Stimulated activated CD8-positive, alpha-beta memory T cell treated with anti-CD3 and anti-CD28 coated beads, Interleukin-15, amount 100 ng/mL, for 1 hour (primary cell): ENCODE measurements at places on chromosomes 13 and 19.

- no peak for DNase-seq
These were observed 40.2 kb downstream of the SLAIN1 start for GRCh38 chr13:77737583-77738200.

DNA sequence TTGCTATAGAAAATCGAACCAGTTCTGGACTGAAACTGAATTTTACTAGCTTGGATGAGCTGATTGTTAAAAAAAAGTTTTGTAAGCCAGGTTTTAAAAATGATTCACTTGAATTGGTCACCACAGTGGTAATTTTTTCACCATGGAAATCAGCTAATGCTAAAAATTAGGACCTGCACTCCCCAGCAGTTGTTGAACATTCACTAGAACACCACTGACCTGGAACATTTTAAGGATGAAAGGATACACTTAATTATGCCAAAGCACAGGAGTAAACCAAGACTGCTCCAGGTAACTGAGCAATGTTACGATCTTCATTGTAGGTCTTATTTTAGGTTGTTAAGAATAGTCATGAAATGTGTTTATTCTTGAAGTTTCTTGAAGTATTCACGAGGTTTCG, 1342.6 kb upstream of the SPRY2 start:
- DNase-seq: no peak

- peak; percentile 62 for DNase-seq
These were observed 2.2 kb upstream of the CEACAM6 start for GRCh38 chr19:41753159-41753558.

- DNase-seq: no peak
These were observed at the start of gene MAST1 for GRCh38 chr19:12838182-12838885. Gene MAST1 (plus strand): TSS chr19:12838515. CDS start chr19:12838573, 58 bp downstream.
